Right atrium auricular region (tissue), 2 donors: ENCODE measurements at places on chromosomes 11 and 22. TPM values are rescaled to one million over a fixed set of nuclear protein-coding genes. Genes with fewer than 3 reads are reported as not detected.

Gene SERPING1
- 210 TPM for total RNA-seq

DNA sequence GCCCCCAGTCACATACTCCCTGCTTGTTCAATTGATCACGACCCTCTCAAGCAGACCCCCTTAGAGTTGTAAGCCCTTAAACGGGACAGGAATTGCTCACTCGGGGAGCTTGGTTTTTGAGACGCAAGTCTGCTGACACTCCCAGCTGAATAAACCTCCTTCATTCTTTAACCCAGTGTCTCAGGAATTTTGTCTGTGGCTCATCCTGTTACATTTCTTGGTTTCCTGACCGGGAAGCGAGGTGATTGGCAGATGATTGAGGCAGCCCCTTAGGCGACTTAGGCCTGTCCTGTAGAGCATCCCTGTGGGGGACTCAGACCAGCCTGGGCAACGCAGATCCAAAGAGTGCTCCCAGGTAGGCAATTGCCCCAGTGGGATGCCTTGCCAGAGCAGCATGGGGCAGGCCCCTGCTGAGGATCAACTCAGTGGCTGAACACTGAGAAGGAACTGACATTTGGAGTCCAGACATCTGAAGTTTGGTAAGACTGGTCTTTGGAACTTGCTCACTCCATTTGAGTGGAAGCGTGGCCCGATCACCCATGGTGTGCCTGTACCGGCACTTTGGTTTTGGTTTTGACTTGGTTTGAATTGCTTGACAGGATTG is 51.5 kb downstream of the NEU3 start:
- no peak overlapping the region for H3K4me3 ChIP-seq
- H3K36me3 ChIP-seq, result no peaks in the 10 kb centered on the region
- H3K27me3 ChIP-seq, result no peaks in the 10 kb centered on the region
- H3K27ac ChIP-seq, result no peak overlapping the region
- DNase-seq, result no peak

Gene SCGB1D2
- total RNA-seq, result not detected

Gene C11orf87
- not detected for total RNA-seq

DNA sequence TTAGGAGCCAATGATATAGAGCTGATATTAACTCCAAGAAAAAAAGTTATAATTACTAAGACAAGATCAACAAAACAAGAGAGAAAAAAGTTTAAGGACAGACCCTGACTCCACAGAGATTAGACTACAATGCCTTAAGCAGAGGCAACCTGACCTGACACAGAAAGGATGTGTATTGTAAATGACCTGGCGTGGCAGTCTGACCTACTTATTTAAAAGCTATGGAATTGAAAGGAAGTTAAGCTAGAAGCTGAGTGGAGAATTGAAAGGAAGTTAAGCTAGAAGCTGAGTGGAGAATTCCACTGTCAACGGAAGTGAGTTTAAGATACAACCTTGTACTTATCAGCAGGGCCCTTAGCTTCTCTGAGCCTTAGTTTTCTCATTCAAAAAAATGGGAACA is 885.4 kb downstream of the OPCML start:
- H3K36me3 ChIP-seq, result no peaks in the 10 kb centered on the region
- H3K27me3 ChIP-seq, result no peaks in the 10 kb centered on the region
- H3K4me3 ChIP-seq, result no peak overlapping the region
- no peak for DNase-seq

DNA sequence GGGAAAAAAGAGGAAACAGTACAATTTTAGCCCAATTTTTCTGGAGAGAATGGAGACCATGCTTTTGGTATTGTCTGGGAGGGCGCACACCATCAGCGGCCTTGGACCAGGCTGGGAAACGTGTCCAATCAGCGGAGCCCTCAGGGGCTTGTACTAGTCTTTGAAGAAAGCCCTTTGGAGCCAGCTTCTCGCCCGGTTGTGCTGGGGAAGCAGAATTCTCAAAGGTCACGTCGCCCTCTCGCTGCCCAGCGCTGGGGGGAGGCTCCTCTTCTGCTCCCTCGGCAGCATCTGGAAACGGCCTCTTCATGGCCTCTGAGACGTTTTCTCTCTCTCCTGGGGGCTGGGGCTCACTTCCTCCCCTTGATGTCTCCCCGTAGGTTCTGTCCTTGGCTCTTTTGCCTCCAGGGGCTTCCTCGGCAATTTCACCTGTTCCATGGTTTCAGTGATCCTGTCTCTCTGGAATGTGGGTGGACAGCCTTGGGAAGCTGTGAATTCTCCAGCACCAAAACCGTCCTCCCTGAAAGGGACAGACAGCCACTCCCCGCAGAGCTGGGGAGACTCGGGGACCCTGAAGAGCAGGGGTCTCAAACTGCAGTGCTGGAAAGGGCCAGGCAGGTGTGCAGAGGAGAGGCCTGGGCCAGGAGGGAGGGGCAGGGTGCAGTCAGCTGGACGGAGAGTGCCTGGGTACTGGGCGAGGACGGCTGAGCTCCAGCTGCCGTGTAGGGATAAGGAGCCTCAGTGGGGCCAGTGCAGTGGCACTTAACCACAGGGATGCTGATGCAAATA is 80.2 kb downstream of the RPS6KA4 start:
- no peak overlapping the region for H3K27ac ChIP-seq
- H3K36me3 ChIP-seq, result no peaks in the 10 kb centered on the region
- no peak for DNase-seq
- H3K4me3 ChIP-seq, result no peak overlapping the region
- H3K4me1 ChIP-seq, result no peaks in the 10 kb centered on the region

- H3K27me3 ChIP-seq, result peaks cover 7% of the 10 kb centered on the region
- no peaks in the 10 kb centered on the region for H3K36me3 ChIP-seq
- no peak overlapping the region for H3K27ac ChIP-seq
Observed at GRCh38 chr11:119418759-119419158, 4.2 kb downstream of the THY1 start.

Gene WDR74
- 26.8 TPM for total RNA-seq

Gene C2CD2L
- 10.0 TPM for total RNA-seq
